ENCODE measurements at places on chromosomes 6 and 20.

- no peak for DNase-seq
Observed at GRCh38 chr6:36822506-36823269, 16.6 kb downstream of the CPNE5 start.

DNA sequence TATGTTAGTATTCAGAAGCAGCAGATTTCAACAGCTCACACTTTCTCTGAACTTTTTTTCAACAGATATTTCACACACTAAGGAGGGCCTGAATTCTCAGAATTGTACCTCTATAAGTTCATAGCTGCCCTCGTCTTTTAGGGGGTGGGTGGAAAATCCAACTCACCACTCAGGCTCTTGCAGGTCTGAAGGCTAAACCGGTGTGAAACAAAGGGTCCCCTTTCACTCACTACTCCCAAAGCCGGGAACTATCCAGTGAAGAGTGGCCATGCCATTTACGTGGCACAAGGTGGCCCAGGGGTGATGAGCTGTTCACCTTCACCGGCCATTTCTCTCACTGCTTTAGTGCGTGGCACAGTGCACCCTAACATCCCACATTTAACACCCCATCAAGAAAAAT lies 24.2 kb downstream of the TBC1D7 start:
- no peak for DNase-seq

GRCh38 chr6:38567436-38567835 lies 72.3 kb downstream of the BTBD9 start:
- DNase-seq: no peak

DNA sequence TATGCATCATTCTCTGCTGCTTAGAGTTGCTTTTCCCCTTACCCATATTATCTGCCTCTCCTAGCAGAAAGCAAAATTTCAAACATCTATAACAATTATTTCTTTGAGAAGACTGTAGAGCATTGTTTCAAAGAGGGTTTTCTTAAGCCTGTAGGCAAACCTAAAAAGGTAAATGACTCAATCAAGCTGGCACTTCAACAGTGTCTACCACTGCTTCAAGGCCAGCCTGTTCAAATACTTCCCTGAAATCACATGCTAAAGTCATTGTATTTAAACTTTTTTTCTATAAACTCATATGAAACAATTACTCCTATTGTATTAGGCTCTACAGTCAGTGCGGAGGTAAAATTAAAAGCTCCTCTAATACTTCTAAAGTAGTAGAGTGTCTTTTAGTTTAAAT lies 87.1 kb downstream of the OGFRL1 start:
- DNase-seq: no peak

DNA sequence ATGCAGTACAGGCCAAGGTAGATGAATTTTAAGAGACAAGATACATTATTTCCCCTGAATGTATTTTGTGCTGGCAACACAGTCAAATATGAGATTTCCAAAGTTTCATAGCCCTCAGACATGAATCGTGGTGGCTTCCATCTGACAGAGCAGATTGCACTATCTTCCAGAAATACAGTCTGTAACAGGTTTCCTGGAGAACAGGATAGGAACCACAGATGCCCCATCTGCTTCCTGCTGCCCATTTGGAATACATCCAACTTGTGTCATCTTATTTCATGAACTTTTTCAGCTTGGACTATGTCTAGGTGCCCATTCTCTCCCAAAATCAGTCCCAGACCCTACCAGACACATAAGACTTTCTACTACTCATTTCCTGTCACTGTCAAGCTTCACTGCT lies 426.0 kb downstream of the KIF16B start:
- no peak for DNase-seq

DNA sequence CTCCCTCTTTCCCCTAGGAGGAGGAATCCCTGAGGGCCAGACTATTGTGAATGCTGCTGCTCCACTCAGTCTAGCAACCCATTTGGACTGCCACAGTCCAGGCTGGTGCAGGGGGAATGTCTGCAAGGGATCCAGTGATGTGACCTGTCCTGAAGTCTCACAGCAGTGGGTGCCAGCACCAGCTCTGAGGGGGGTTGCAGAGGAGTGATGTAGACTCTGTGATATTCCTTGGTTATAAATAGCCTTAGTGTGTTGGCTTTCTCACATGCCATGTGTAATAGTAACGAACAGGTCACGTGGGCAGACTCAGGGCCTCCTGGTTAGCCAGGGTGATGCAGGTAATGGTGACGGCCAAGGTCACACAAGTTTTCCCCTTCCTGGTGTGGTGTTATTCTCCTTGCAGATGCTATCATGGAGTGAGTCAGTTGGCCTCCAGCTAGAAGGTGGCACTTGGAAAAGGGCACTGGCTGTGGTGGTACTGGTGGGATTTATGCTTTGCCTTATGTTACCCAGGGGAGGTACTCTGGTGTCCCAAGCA lies 404.4 kb downstream of the UTRN start:
- no peak for DNase-seq

DNA sequence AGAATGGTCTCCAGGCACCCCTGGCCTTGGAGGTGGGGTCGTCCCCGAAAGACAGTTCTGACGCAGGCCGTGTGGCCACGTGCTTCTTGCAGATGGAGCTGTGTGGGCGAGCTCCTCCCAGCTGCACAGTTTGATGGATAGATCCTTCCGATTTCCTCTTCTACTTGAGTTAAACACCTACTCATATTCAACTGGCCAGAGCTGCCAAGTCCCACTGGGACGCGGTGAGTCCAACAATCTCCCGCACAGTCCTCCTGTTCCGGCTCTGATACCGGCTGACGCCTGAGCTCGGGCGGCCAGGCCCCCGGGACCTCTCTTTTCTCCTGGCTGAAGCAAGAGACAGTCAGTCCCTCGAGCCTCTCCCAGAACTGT lies 57.9 kb upstream of the DACT2 start:
- DNase-seq: no peak

DNA sequence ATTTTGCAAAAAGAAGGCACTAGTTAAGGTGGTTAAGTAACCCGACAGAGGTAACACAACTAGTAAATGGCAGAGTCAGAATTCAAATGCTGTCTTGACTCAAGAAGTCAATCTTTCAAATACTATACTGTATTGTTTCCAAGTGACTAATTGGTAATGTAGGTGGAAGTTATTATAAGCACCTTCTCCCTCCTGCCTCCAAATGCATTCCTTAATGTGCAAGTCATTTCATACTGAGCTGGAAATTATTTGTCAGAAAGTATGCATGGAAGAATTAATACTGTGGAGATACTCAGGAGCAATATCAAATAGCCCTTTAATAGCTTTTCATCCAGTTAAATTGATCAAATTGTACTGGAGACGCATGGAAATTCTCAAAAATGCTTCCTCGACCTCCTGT lies 579.1 kb downstream of the DOK5 start:
- DNase-seq: no peak
